ENCODE measurements at places on chromosomes 13 and 19. TPM values are rescaled to one million over a fixed set of nuclear protein-coding genes. Genes with fewer than 3 reads are reported as not detected.

The C19orf67 gene
- total RNA-seq: not detected

The LIM2 gene
- not detected for total RNA-seq

The PRR36 gene
- 0.78 TPM for total RNA-seq

The FGF21 gene
- not detected for total RNA-seq

Measured in activated naive CD8-positive, alpha-beta T cell treated with anti-CD3 and anti-CD28 coated beads, Interleukin-2, amount 10 ng/mL, durations not matched to agents 7 days and 5 days (primary cell).